Stimulated activated CD4-positive, alpha-beta T cell treated with anti-CD3 and anti-CD28 coated beads, Interleukin-2, amount 100 ng/mL, for 24 hours (primary cell): ENCODE measurements at places on chromosomes 1 and 21.

GRCh38 chr1:18575620-18576019, 55.0 kb upstream of the PAX7 start:
- DNase-seq, result no peak

DNA sequence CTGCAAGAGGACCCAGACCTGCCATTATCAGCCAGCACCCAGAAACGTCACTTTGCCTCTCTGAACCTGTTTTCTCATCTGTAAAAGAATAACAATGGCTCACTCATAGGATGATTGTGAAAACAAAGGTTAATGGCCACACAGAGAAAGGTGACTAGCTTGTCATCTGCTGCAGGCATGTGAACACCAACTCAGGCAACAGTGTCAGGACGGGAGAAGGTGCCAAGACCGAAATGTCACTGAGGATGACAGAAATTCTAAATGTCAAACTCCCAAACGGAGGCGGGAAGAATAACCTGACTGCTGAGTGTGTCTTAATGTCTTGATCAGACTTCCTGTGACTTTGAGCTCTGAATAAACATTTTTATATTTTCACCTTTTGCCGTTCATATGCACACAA, 10.3 kb downstream of the PADI4 start:
- DNase-seq, result no peak

GRCh38 chr1:224528900-224529299, 87.2 kb upstream of the CNIH3 start:
- DNase-seq, result no peak

GRCh38 chr1:228685081-228685660, 50.1 kb upstream of the RHOU start:
- DNase-seq, result no peak

DNA sequence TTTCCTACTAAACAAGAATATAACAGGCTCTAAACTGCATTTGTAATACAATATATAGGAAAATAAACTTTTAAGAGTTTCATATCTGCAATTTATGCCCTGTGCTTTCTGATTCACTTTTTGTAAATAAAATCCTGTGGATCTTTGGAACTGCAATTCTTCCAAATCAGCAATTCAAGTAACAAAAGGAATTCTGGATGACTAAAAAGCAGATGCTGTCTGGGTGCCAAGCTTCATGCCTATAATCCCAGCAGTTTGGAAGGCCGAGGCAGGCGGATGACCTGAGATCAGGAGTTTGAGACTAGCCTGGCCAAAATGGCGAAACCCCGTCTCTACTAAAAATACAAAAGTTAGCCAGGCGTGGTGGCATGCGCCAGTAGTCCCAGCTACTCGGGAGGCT, 6.3 kb downstream of the NME7 start:
- DNase-seq, result no peak
